NCI-H2029 (cell line): ENCODE measurements at places on chromosomes 13 and 19.
A peak's percentile ranks its signal among the peaks of the same experiment; 100 is the strongest.

DNA sequence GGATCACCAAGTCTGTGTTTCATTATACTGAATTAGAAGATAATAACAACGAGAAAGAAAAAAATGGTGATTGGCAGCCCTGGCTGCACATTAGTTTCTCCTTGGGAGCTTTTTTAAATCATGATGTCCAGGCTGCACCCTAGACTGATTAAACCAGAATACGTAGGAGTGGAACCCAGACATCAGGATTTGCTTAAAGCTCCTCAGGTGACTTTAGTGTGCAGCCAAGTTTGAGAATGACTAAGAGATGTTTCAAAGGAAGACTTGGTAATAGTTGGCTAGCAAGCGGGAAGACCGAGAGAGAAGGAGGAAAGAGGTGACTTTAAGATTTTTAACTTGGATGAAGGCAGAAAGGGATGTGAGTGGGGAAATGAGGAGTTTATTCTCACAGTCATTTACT is 71.4 kb upstream of the SERP2 start:
- DNase-seq, result no peak

DNA sequence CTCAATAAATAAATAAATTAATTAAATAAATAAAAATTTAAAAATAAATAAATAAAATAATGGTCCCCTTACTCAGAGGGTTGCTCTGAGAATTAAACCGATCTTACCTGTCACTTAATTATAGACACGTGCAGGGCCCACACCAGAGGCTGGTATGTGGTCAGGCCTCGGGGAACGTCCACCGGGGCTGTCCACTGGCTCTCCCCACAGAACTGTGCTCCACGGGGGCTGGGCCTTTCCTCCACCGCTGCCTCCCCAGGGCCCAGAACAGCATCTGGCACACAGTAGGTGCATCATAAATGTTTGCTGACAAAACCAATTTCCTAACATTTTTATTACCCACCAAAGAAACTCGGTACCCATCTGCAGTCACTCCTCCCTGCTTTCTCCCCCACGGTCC is 69.2 kb downstream of the CEBPG start:
- DNase-seq, result no peak

GRCh38 chr19:39432677-39433025 is 3.1 kb downstream of the RPS16 start:
- no peak for DNase-seq

DNA sequence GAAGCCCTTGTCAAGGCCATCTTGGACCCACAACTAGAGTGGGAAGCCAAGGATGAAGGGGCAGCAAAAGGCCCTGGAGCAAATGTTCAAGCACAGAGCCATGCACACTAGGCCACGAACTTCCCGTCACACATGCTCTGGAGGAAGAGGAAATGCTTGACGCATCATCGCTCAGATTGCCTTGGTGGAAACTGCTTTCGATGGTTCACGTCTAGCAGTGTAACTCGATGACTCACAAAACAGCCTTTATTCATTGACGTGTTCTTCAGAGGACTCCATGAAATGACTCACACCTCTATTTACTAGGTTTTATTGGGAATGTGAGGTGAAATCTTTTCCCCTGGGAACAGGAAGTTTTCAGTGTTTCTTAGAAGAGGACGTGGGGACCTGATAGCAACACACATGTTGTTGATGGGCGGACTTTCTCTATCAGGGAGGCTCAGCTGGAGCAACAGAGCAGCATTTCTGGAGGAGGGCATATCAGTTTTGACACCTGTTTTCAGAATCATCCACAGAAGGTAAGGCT is 79.8 kb upstream of the FLT1 start:
- no peak for DNase-seq

DNA sequence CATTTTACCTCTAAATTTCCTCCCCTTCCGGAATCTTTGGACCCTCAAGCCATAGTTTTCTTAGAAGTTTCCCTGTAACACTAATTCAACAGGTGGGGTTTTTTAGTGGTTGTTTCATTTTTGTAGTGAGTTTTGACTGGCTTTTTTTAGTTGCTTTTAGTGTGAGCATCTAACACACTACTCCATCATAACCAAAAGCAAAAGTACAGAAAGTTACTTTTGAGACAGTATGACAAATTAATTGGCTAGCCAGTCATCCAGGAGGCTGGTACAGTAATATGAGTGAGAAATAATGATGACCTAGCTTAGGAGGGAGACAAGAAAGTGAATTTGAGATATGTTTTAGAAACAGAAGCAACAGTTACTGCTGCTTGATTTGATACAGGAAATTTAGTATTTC is 71.5 kb downstream of the DNAJC15 start:
- no peak for DNase-seq

DNA sequence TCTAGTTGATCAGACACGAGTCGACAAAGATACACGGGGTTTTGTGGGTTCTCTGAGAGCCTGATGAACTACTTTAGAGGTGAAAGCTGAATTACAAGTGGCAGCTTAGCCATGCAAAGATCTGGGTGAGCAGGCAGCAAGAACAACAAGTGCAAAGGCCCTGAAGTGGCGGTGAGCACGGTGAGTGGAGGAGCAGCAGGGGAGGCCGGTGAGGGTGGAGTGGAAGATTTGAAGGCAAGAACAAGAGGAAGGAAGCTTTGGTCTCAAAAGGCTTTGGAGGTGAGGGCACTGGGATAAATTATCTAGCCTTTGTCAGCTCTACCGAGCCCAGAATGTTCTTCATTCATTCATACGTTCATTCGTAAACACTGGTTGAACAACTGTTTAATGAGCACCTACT is 1.4 kb downstream of the ZNF865 start:
- DNase-seq, result no peak

- no peak for DNase-seq
Measured at GRCh38 chr13:50908371-50908770, 1.2 kb upstream of the RNASEH2B start.

DNA sequence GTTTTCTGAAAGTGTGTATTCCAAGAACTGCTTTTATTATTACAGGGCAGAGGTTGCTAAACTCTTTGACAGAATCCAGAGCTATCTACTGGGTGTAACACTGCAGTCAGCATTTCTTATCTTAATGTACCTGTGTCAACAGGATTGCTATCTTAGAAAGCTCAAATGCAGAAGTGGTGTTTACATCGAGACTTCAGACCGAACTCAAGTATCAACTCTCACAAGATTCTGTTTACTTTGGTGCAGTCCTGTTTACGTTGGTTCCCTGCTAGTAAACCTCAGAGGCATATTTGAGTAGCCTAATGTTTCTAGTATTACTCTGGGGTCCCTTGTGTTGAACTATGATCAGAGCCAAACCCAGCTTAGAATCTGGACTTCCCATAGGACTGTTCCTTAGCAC is 20.5 kb downstream of the SLC15A1 start:
- no peak for DNase-seq

GRCh38 chr13:92221916-92222315 is 823.5 kb downstream of the GPC5 start:
- no peak for DNase-seq

DNA sequence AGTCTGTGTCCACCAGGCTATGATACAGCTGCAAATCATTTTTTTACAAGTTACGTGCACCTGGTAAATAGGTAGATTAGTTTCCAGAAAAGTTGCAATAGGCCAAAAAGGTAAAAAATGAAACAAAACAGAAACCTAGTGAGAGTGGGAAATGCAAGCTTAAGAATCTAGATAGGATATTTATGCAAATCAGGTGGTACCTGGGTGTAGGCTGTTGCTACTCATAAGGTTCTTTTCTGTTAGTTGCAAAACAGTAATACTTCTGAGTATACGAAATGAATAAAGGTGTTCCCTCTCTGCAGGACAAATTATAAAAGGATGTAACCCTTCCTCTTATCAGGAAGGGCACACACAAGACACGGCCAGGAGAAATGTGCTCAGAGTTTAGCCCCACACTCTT is 97.9 kb downstream of the UGGT2 start:
- no peak for DNase-seq

DNA sequence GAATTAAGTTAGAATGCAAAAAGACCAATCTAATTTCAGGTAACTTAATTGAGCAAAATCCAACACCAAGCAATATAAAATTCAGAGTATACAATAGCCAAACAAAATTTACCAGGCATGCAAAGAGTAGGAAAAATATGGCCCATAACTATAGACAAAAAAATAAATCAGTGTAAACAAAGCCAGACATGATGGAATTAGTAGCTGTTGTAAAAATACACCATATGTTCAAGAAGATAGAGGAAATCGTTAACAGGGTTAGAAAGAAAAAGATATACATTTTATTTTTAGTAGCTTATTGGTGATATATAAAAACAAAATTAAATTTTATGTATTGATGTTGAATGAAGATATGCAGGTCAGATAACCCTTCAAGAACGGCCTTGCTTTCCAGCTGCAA is 621.1 kb upstream of the MIR17HG start:
- DNase-seq, result no peak

- no peak for DNase-seq
Measured at GRCh38 chr13:66855131-66855530, 375.0 kb downstream of the PCDH9 start.

GRCh38 chr13:29535663-29536655 is 59.5 kb downstream of the SLC7A1 start:
- no peak for DNase-seq

- DNase-seq, result no peak
Measured at GRCh38 chr13:46846726-46847125, 49.8 kb upstream of the ESD start.

DNA sequence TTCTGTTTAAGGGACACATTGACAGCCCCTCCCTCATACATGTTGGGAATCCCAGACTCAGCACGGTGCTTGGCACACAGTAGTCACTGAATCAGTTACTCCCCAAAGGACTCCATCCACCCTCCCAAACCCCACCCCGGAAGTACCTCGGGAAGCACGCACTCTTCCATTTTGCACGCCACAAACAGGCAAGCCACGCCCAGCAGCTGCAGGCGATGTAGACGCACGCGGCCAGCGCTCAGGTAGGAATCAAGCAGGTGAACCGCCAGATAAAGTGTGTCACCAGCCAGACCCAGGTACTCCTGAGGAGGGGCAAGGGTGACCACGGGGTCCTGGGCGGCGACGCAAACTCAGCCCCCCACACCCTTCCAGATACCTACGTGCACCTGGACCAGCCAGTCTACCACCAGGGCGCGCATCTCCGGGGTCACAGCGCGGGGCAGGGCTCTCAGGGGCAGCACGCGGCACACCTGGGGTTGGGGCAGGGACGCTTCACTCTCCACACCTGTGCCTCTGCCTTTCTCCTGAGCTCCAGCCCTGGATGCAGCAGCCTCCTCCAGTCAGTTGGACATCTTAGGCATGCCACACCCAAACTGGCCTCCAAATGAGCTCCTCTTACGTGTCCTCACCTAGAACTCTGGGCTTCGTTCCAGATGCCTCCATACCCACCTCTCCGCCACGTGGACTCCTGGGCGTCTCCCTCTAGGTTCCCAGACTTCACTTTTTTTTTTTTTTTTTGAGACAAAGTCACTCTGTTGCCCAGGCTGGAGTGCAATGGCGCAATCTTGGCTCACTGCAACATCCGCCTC is 1.9 kb downstream of the CCNP start:
- DNase-seq, result peak; percentile 83

GRCh38 chr19:1019980-1020867 is 699 bp downstream of the TMEM259 start:
- no peak for DNase-seq

DNA sequence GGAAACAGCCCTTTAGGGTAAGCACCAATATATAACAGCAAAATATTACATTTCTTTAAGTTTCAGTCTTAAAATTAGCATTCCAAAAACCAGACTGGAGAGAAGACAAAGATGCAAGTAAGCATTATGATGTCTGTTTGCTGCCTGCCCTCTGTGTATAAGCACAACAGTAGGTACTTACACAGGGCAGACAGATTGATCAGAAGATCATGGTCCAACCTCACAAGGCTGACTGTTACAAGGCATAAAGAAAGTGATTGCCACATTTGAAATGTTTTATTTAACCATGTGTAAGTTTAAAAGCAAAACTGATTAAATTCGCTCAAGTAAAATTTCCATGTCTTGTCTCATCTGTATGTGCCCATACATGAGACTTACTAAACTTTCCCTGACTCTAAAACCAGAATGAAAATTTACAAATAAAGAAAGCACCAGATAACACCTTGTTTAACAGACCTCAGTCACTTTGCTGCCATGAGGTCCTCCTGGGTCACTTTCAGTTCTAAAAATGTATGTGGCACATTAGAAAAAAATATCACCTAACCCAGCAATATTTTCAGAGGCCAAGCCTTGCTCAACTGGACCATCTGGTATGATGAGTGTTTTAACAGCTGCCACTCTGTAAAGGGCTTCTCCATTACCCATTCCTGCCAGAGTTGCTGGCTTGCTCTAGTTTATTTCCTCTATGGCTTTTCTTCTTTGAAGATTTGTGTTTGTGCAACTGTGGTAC is 297.0 kb downstream of the RBM26 start:
- DNase-seq, result peak; percentile 59

GRCh38 chr19:934197-934840 is 8.5 kb downstream of the ARID3A start:
- DNase-seq, result no peak

- DNase-seq, result no peak
Measured at GRCh38 chr13:26590951-26591350, 33.5 kb downstream of the WASF3 start.

GRCh38 chr19:41223431-41224234 is 4.6 kb downstream of the AXL start:
- no peak for DNase-seq

DNA sequence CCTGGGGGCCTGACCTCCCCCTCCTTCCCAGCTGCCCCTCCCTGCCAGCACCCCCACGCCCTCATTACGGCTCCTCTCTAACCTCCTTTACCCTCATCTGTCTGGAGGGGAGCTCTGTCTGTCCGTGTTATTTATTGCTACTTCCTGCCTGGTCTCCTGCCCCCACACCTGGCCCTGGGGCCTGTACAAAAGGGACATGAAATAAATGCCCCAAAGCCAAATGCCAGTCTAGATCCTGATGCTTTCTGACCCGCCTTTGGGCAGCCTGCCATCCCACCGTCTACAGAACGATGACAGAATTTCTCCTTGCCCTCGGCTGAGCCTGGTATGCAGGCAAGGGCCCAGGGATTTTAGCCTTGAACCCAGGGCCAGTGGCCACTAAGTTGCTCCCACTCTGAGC is 15.4 kb upstream of the CD22 start:
- DNase-seq, result no peak

- DNase-seq, result no peak
Measured at GRCh38 chr13:94345374-94346195, 133.9 kb downstream of the DCT start.

DNA sequence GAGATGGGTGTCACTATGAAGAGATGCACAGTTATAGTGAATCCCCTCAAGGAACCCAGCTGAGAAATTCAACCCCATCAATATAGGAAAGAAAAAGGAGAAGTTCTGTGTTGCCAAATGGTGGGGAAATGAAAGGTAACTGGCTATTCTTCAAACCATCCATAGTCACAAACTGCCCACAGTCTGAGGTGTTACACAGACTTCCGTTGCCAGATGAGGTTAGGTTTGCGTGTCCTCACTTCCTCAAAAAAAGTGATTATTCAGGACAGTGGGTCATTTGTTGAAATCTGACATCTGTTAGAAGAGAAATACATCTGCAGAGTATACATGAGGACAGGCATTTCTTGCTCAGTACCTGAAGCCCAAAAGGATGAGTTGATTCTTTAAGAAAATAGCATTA is 9.0 kb downstream of the SIGLEC5 start:
- DNase-seq, result no peak

- DNase-seq, result no peak
Measured at GRCh38 chr13:37344056-37344455, 238.6 kb upstream of the CSNK1A1L start.

- DNase-seq, result no peak
Measured at GRCh38 chr13:99254830-99255229, 3.3 kb downstream of the GPR18 start.
